ENCODE measurements at places on chromosomes 13 and 19.

GRCh38 chr19:45336696-45337251 is 3.8 kb upstream of the KLC3 start:
- no peak for DNase-seq

DNA sequence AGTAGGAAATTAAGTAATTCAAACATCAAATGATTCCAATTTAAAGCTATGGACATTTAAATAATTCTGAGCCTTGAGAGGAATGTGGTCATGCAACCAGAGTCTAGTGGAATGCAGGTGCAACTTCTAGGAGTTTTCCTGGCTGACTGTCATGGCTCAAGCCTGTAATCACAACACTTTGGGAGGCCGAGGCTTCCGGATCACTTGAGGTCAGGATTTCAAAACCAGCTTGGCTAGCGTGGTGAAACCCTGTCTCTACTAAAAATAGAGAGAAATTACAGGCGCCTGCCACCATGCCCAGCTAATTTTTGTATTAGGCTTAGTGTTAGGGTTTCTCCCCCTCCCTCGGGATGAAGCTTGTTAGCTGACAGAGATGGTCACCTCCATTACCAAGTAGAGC is 6.4 kb downstream of the ZNF808 start:
- DNase-seq, result no peak

- DNase-seq, result peak; percentile 61
These were observed at the start of gene GPC5 for GRCh38 chr13:91398413-91399188. Gene GPC5, plus strand, starts transcription at chr13:91398621.

- DNase-seq, result no peak
These were observed 5.4 kb downstream of the KIR3DL3 start for GRCh38 chr19:54729416-54730188.

DNA sequence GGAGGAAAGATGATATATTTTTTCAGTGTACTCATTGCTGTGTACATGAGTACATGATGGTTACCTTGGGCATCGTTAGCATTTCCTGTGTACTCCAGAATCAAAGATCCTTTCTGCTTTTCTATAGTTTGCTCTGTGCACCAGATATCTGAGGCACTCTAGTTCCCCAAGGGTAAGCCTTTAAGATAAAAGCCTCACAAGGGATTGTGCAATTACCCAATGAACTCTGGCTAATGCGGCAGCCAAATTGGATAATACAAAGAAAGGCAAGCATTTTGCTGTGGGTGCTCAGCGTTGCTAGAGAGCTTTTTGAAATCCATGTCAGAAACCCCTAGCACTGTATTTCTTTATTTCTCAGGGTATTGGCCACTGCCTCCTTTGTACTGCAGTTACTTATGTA is 2.9 kb downstream of the CYSLTR2 start:
- DNase-seq, result no peak

DNA sequence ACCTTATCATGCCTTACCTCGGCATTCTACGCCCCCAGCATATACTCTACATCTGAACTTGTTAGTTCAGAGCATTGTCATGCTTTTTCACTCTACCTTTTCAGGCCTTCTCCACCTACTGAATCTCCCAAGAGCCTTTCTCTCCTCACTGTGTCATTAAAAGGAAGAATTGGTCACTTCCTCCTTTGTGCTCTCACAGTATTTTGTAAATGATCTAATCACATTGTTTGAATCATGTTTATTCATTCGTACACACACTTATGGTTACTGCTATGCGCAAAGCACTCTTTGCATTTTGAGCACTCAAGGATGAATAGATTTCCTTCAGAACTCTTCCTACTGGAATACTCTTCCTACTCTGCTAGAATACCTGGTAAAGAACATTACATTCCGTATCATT is 15.8 kb upstream of the ELF1 start:
- DNase-seq, result no peak

GRCh38 chr19:21691661-21692060 is 75.7 kb downstream of the ZNF100 start:
- DNase-seq, result no peak

DNA sequence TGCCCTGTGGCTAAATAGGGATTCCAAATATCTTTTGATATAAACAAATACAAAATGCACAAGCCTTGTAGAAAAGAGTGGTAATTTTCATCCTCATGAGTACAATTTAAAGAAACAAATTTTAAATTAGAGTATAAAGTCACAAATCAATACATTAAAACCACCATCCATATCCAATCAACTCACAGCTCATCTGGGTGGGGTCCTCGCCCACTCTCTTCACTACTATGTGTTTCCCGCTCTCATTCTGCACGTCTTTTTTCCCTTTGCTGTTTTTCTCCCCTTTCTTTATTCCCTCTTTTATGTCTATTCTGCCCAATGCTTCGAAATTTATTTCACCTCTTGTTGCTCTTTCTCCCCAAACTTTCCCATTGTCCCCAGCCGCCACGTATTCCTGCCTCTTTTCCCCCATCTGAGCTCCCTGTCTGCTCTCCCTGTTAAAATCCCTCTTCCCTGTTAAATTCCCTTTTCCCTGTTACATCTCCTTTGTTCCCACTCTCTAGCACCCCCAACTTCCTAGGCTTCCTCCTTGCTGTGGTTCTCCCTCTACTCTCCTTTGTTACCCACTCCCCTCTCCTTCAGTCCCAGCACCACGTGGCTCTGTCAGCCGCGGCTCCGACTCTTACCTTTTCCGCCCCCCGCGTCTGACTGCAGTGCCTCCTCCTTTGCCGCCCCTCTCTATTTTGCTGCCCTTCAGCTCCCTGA is 1.3 kb downstream of the ZNF616 start:
- peak; percentile 69 for DNase-seq

DNA sequence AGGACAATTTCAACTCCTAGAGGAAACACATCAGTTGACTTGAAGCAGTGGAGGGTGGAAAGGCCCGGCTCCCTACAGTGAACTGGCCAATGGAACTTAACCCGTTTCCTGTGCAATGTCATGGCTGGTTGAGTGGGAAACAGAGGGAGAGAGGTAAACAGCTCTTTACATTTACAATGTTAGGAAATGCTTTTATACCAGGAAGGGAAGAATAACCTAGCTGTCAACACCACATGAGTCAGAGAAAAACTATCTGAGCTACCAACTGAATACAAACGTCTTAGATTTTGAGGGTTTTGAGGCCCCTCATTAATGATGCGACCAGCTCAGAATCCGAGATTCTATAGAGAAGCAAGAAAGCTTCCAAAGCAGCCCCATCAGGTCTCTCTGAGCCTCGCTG is 36.7 kb downstream of the CARD8 start:
- DNase-seq, result no peak

DNA sequence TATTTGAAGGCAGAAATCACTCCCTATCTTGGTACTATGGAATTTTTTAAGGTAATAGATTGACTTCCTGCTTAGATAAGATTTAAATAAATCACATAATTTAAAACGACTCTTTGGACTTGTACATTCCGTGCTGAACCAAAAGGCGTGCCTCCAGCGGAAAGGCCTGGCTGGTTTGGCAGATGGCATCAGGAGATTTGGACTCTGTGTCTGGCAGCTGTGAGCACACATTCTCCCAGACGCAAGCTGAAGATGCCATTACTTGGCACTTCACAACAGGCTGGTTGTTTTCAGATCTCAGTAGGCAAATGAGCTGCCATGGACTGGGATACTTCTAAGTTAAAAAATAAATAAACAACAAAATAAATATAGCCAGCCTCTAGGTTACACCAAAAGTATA is 104.5 kb upstream of the SLC15A1 start:
- no peak for DNase-seq

- DNase-seq, result no peak
These were observed 29.4 kb upstream of the STK24 start for GRCh38 chr13:98606296-98606695.

DNA sequence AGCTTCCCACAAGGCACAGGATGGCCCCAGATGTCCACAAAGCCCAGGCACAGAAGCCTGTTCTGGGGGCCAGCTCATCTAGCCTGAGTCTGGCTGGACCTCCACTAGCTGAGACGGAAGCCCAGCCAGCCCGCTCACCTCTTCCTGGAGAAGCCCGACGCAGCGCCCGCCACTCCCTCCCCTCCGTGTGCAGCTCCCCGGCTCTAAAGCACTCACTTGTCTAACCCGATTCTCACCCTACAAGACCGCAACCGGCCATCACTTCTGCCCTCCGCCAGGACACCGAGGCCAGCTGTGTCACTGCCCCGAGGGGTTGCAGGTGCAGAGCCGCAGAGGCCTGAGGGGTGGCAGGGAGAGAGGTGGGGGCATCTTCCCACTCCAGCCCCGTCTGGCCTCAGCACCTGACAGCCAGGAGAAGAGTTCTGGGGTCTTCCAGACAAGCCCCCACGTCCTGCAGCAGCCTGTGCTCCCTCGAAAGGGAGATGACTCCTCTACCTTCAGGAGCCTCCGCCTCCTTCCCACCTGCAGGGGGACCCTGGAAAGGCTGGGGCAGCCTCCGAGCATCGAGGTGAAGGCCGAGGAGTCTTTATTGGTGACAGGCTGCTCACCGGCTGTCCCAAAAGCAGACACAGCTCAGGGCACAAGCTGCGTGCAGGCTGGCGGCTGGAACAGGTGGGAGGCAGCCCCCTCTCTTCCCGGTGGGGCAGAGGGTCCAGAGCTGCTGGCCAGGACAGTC is 5.9 kb upstream of the DIRAS1 start:
- peak; percentile 19 for DNase-seq

- DNase-seq, result no peak
These were observed 17.2 kb downstream of the PRR36 start for GRCh38 chr19:7856679-7857663.

- DNase-seq, result peak; percentile 80
These were observed 22.3 kb upstream of the CLDN10 start for GRCh38 chr13:95530178-95530577.

DNA sequence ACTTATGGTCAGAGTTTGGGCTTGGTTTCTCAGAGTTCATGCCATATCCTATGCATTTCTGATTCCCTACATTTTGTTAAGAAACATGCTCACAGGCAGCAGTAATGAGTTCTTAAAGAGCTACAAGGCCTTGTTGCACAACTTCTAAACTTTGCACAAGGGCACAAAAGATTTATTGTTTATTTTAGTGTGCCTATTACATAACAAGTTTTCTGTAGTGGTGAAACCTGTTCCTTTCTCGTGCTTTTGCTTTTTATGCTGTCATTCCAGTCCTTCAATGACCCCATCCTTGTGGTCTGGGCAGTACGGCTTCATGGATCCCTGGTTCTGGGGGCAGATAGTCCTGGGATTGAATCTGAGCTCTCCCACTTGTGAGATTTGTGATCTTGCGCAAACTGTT is 17.8 kb downstream of the ZNF507 start:
- DNase-seq, result no peak

- peak; percentile 39 for DNase-seq
These were observed 4.5 kb downstream of the CPB2 start for GRCh38 chr13:46100191-46100815.

GRCh38 chr13:83449668-83450395 is 432.4 kb downstream of the SLITRK1 start:
- DNase-seq, result no peak

DNA sequence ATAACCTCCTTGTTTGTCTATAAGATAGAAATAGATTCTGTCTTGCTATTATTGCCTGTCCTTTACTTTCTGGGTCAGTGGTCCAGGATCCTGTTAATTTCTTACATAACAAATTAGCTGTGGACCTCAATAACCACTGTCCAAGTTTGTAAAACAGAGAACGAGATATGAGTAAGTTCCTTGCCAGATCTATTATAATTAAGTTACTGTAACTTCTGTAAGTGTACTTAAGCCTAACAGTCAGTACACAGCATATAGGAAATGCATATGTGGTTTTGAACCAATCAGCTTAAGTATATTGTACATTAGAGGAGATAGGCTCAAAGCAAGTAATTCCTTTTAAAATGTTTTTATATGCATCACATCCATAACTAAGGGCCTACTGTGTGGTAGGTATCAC is 34.9 kb downstream of the HTR2A start:
- no peak for DNase-seq

- DNase-seq, result no peak
These were observed 88.9 kb downstream of the TSHZ3 start for GRCh38 chr19:31260171-31260933.

DNA sequence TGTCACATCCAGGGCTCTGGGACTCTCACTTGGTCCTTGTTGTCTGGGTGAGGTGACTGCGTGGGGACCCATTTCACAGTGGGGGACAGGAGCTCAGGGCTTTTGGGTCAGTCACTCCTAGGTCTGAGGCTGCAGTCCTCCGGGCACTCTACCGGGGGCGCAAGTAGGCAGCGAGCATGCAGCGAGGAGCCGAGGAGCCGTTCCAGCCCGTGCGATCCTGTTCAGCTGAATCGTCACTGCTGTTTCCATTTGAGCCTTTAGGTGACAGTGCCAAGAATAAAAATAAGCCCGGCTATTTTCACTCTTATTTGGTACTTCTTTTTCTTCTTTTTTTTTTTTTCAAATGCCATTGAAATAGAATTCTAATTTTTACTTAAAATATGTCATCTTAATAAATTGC is 126.5 kb downstream of the ZNF536 start:
- no peak for DNase-seq

DNA sequence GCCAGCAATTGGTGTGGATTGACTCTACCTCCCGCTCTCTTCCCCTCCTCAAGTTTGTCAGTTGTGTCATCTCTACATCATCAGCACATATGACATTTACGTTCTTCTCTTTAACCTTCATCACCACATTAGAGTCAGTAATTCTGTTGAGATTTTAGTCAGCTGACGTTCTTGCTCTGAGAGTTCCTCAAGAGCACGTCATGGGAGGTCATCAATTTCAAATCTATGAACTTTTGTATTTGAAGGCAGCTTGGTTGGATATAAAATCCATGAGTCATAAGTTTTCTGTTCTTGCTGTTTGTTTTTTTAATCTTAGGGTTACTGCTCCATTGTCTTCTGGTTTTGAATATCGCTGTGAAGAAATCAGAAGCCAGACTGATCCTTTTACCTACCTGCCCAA is 21.8 kb upstream of the ARGLU1 start:
- no peak for DNase-seq

DNA sequence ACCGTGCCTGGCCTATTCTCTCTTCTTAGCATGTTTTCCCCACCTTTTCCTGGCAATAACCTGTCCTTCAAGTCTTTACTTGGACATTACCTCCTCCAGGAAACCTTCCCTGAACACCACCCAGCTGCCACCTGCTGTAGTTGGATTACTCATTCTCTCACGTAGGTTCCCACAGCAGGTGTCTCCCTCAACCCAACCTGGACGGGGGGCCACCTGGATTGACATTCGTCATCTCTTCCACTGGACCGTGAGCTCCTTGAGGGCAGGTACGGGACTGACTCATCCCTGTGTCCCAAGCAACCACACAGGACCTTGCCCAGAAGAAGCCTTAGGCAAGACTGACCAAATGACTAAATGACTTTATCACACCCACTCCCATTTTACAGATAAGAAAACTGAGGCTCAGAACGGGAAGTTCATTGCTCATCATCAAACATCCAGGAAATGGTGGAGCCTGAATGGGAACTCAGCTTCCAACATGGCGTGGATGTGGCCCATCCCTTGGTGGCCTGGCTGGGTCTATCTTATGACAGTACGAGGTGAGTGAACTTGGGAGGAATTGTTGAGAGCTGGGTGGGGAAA is 3.5 kb upstream of the KLK6 start:
- DNase-seq, result no peak

GRCh38 chr19:51811344-51811743 is 16.4 kb downstream of the FPR3 start:
- no peak for DNase-seq

- no peak for DNase-seq
These were observed 21.6 kb downstream of the SPATA13 start for GRCh38 chr13:24181991-24182702.
